ENCODE measurements at places on chromosomes 6 and 20. TPM values are rescaled to one million over a fixed set of nuclear protein-coding genes. Genes with fewer than 3 reads are reported as not detected.
A peak's percentile ranks its signal among the peaks of the same experiment; 100 is the strongest.

Gene LY6G5B
- total RNA-seq: 5.3 TPM

Gene TAPBP
- 67.2 TPM for total RNA-seq

GRCh38 chr6:27986928-27987725 lies 30.1 kb downstream of the OR2B6 start:
- H3K4me3 ChIP-seq: no peak overlapping the region
- no peaks in the 10 kb centered on the region for H3K27me3 ChIP-seq
- peaks cover 14% of the 10 kb centered on the region for H3K4me1 ChIP-seq
- no peak overlapping the region for H3K27ac ChIP-seq

DNA sequence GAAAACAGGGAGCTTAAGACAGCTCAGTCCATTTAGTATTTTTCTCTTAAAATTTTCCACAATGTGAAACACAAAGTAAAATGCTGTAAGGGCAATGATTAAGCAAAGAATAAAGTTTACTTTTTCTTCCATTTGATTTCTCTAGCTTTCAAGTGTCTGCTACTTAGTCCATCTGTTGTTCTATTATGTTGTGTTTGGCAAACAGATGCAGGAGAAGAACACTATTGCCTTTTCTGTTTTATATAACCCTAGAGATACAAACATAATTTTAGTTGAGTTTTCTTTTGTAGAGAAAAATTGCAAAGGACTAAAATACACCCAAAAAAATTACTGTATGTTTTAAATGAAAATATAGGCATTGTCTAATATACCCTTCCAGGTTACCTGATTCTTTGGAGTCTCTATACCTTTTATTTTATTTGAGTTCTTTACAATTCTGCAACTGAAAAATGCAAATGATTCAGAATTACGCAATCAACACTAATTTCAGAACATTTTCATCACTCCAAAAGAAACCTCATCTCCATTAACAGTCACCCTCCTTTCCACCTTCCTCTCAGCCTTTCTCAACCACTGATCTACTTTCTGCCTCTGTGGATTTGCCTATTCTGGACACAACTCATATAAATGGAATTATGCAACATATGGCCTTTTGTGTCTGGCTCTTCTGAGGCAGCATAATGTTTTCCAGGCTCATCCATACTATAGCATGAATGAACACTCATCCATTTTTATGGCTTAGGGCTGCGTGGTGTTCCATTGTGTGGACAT lies 96.9 kb downstream of the MKKS start:
- peaks cover 67% of the 10 kb centered on the region for H3K27me3 ChIP-seq
- no peak overlapping the region for H3K4me3 ChIP-seq
- DNase-seq: no peak
- no peaks in the 10 kb centered on the region for H3K4me1 ChIP-seq
- H3K36me3 ChIP-seq: no peaks in the 10 kb centered on the region
- H3K27ac ChIP-seq: no peak overlapping the region

DNA sequence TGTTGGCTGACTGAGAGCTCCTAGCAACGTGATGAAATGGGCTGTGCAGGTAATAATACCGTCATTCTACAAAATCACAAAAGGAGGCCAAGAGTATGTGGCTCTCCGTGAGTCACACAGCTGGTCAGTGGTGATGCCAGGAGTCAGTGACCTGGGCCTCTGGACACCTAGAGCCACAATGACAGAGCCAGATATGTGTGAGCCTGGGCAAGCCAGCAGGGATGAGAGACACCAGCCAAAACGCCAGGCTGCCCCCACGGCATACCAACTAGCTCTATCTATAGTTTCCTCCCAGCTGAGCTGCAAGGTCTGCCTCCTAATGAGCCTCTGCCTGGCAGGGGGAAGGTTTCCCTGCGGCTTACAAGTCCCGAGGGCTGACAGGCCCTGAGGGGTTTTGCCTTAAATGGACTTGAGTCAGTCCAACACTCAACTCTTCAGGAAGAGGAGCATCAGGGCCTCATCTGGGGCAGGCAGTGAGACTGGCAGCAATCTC lies 70.0 kb downstream of the CPNE5 start:
- H3K27me3 ChIP-seq: no peaks in the 10 kb centered on the region
- peak; percentile 81 for DNase-seq
- no peak overlapping the region for H3K4me3 ChIP-seq
- peak overlapping the region; percentile 75 for H3K27ac ChIP-seq
- H3K4me1 ChIP-seq: peaks cover 25% of the 10 kb centered on the region
- no peaks in the 10 kb centered on the region for H3K36me3 ChIP-seq

DNA sequence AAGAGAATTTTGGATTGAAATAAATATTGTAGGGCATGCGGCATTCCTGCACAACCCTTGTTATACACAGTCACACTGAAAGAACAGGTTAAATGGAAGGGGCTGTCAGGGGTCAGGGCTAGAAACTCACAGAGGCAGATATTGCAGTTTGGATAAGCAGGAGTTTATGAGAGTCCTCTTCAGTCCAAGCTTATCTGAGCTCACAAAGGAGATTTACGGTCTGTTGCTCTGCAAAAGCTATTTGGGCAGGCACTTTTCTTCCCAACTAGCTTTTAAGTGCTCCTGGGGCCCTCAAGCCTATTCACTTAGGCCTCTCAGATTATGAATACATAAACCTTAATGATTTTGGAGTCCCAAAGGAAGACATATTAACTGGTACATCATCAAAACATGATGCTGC lies 156.2 kb downstream of the SOX4 start:
- DNase-seq: no peak
- no peak overlapping the region for H3K27ac ChIP-seq
- no peaks in the 10 kb centered on the region for H3K27me3 ChIP-seq

DNA sequence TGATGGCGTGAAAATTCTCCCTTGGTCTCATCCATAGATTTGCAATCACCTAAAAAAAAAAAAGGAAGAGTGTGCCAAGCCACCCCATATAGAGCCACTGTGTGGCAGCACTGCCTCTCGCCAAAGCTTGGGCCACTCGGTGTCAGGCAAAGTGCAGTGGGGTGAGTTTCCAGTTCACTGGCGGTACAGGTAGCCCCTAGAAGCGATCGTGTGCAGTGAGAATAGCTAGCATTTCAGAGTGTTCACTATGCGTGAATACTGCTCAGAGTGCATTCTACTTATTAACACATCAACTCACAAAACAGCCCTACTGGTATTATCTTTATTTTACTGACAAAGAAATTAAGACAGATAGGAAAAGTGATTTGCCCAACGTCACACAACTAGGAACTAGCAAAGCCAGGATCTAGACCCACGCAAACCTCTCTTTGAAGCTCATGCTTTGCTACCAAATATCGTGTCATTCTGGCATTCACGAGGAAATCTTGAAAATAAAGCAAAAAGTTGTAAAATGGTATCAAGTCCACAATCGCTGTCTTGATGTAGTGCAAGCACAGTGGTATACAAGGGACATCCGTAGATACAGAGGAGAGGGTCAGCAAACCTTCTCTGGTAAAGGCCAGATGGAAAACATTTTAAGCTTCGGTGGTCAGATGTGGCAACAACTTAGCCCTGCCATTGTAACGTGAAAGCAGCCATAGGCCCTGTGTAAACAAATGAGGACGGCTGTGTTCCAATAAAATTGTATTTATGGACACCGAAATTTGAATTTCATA lies 10.4 kb upstream of the GCNT2 start:
- peak; percentile 77 for DNase-seq
- H3K27ac ChIP-seq: no peak overlapping the region

DNA sequence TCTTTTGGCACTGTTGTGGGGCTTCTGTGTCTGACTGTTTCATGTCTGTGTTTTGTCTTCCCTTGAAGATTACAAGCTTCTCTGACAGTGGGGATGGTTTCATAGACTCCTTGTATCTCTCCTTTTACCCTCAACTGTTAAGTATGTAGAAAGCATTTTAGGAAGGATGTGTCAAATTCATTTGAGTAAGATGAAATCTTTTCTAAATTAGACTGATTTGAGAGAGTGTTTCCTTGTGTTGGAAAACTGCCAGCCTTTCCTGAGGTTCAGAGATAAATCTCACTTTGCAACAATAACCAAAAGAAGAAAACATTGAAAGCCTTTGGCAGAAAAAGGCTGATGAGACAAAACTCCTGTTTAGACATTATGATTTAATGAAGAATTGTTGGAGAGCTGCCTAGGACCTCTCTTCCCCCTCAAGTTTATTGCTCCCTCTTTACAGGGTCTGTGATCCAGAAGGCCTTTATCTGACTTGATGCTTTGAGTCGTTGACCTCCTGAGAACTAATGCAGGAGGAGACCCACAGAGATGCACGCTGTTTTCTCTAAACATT lies 68.3 kb downstream of the ANKS1A start:
- H3K27ac ChIP-seq: no peak overlapping the region
- no peak for DNase-seq
- H3K4me3 ChIP-seq: no peak overlapping the region
- H3K36me3 ChIP-seq: no peaks in the 10 kb centered on the region
- H3K27me3 ChIP-seq: no peaks in the 10 kb centered on the region
- H3K4me1 ChIP-seq: peaks cover 21% of the 10 kb centered on the region

All from PC-3 (cell line).